ENCODE measurements at places on chromosomes 7 and 10.
A peak's percentile ranks its signal among the peaks of the same experiment; 100 is the strongest.

DNA sequence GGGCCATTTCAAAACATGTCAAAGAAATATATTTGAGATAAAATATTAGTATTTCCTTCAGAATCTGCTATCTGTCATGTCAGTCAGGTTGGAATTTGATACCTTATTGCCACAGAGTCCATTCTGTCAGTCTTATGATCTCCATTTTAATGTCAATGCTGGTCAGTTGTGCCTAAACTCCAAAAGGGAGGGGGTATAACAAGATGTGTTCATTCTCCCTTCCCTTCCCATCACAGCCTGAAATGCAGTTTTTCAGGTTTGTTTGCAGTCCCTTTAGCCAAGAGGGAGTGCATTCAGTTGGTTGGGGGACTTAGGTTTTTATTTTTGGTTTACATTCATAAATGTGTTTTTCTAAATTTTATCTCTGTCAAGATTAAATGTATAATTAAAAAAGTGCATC is 59.8 kb upstream of the INHBA start:
- no peak for DNase-seq

DNA sequence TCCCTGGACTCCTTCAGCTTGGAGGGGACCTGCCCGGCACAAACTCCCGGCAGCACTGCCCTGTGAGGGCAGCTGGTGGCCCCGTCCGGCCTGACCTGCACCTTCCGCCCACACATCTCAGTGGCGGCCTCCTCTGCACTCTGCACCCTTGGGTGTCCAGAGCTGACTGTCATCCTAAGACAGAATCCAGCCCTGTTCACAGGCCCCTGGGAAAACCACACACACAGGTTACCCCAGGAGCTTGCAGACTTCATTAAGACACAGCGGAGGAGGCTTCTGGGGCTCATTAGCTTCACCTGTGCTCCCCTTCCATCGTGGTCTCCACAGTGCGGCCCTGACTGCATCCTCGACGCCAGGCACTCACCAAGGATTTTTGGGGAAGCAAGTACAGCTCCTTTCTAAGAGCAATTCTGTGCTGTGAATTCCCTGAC is 51.5 kb upstream of the SHH start:
- no peak for DNase-seq

DNA sequence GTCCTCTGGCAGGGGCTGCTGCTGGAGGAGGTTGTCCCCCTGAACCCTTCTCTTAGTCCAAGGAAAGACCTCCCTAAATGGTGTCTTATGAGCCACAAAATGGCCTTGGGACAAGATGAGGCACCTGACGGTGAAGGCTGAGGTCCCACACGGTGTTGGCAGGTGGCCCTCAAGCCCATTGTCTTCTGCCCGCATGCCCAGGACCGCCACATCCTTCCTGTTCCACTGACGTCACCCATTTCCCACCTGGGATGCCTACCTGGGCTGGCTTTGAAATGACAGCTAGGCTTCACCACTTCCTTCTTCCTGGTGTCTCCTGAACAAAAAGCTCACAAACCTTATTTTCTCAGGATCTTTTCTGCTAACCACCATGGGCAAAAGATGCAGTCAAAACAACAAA is 2.1 kb upstream of the DMBT1 start:
- no peak for DNase-seq

DNA sequence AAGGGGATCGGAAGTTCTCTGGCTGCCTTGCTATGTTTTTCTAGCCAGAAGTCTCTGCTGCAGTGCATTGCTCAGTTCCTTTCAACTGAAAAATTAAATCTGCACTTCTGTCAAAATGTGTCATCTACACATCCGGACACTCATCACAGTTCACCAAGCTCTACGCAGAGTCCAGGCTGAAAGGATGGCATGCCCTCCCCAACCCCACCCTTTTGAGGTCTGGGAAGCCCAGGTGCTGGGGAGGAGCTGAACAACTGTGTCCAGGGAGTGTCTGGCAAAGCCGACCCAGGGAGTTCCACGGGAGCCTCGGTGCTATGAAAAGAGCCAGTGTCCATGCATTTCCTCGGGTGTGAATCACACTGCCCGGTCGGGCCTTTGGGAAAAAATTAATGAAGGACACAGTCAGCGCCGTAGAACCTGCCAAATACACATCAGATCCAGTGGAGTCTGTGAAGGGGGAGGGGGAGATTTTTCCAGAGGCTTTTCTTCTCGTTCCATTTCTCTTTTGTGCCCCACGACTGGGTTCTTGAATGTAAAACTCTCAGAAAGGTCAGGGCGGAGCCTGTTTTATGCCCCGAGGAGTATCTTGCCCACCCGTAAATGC is 757 bp upstream of the PALS2 start:
- no peak for DNase-seq

DNA sequence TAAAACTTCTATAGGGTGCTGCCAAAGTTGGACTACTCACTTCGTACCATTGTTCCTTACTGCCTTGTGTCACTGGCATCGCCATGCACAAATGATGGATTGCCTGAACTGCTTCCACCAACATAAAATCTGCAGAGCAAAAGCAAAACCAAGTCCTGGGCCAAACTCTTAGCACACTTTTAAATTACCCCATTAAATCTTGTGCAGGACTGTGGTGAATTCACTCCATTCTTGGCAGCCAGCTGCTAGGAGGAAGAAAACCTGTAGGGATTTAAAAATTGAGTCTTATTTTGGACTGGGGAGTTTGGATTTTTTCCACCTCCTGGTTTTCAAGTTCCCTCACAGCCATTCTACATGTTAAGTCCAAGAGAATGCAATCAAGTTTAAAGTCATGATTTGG is 646.9 kb downstream of the SORCS3 start:
- DNase-seq: no peak

DNA sequence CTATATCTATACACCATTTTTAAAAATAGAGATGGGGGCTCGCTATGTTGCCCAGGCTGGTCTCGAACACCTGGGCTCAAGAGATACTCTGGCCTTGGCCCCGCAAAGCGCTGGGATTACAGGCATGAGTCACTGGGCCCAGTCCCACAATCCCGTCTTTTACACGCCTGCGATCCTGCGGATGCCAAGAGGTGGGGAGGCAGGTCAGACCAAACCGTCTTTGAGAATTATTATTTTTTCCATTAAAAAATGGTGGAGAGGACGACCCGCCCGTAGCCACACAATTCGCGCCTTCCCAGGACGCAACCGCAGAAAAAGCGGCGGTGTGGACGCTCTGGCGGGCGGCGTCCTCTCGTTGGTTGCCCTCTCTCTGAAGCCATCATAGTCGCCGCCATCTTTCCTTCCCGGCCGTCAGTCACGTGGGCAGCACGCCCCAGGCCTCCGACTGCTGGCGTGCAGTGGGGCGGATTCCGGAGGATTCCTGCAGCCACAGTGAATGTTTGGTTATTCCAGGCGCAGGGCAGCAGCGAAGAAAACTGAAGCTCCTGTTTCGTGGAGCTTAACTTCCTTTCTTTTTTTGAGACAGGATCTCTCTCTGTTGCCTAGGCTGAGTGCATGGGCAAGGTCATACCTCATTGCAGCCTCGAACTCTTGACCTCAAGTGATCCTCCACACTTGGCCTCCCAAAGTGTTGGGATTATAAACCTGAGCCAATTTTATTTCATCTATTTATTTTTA is 9.9 kb upstream of the EPHB4 start:
- peak; percentile 83 for DNase-seq

DNA sequence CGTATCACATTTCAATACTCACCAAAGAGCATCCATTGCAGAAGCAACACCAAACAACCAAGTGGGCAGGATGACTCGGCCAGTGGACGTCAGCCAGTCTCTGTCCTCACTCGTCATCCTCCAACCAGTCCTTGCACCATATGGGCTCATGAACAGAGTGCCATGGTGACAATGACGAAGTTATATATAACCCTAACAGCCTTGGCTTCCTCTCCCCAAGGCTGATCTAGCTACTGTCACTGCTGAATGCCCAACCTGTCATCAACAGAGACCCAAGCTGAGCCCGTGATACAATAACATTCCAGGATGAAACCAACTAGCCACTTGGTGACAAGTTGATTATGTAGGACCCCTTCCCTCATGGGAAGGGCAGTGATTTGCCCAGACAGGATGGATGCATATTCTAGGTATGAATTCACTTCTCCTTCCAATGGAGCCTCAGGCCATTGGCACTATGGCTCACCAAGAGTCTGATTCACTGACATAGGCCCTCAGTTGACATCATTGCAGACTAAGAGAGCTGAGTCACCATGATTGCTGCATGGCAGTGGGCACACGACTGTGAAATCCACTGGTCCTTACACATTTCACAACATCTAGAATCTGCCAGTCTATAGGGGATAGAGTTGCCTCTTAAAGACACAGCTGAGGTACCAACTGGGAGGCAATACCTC is 26.3 kb upstream of the PPIF start:
- no peak for DNase-seq

- no peak for DNase-seq
Measured at GRCh38 chr10:80166581-80167470, 34.3 kb downstream of the PLAC9 start.

- no peak for DNase-seq
Measured at GRCh38 chr7:4837803-4838625, 23.8 kb downstream of the PAPOLB start.

- no peak for DNase-seq
Measured at GRCh38 chr7:71682181-71682580, 550.2 kb downstream of the GALNT17 start.

DNA sequence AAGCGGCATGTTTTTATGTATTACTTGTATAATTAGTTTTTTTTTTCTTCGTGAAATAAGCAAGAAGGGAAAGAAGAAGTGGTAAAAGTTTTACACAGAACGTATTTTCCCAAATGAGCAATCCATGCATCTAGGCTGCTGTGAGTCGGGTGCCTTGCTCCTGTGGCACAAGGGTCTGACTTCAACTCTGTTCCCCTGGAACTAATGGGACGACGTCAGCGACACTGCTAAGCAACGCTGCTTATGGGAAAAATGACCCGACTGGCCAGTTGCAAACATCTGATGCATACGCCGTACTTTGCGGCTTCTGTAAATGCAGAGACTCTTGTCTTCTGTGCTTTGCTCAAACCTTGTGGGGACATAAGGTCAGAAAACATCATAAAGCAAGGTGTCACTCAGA is 66.3 kb downstream of the MPP7 start:
- DNase-seq: no peak

DNA sequence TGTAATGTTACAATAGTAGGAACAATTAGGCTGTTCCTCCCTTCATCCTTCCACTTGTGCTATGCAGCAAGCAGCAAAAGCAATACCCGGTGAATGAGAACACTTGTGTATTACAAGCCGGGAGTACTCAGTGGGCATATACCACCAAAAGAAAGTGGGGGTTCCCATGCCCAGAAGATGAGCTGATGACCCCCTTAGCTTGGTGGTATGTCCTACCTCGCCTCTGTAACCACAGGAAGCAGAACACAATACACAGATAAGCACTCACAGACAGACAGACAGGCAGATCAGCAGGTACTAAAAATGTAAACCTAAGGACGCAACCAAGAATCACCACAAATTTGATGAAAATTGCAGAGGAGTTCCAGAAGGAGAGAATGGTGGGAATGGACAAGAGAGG is 15.5 kb upstream of the KIF20B start:
- no peak for DNase-seq

DNA sequence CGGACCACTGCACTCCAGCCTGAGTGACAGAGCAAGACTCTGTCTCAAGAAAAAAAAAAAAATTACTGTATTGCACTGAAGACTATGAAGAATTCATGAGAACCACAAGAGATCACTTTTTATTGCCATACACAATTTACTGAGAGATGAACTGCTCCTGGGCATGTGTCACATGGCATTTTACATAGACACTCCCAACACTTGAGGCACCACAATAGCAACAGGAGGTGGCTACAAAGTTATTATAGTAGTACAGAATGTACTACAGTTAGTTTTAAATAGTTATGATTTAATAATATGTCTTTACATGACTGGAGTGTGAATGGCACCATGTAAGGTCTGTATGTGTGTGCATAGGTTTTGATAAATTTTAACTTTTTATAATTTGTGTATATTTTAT is 70.6 kb downstream of the KMT2E start:
- DNase-seq: no peak

DNA sequence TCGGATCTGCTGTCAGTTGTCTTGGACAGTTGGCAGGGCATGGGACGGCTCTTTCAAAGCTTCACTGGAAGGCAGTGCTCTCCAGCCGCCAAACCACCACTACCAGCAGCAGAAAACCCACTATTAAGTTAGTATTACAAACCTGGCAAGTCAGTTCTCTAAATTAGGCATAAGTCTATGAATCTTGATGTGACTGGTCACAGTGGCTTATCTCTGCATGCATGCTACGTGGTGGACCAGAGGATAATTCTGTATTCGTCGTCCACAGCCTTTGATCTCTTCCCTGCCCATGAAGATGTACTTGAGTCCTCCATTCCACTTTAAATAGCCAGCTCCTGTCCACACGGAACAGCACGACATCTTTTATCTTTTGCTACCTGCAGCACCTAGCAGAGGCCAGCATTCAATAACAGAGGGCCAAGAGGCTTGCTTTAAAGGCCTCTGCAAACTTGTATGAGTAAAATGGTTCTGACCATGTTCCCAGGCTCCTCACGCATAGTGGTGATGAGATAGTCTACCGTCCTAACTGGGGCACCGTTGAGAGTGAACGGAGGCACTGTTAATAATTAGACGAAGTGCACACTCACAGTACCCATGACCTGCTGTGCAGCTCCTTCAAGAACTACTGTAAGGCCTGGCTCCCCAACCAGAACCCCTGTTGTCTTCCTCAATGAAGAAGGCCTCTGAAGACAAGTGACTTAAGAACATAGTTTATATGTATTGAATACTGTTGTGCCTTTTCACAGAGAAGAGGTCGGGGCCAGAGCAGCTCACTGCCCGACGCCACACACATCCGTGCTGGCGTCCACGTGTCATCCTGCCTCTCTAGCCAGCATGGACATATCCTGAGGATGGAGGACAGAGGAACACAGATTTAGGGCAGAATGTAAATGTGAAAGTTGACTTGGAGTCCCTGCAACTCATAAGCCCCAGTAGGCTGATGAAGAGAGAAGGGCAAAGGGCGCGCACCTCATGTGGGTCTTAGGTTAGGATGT is 1.0 kb downstream of the GPR146 start:
- no peak for DNase-seq

- no peak for DNase-seq
Measured at GRCh38 chr10:89466599-89467035, 52.2 kb downstream of the IFIT5 start.

DNA sequence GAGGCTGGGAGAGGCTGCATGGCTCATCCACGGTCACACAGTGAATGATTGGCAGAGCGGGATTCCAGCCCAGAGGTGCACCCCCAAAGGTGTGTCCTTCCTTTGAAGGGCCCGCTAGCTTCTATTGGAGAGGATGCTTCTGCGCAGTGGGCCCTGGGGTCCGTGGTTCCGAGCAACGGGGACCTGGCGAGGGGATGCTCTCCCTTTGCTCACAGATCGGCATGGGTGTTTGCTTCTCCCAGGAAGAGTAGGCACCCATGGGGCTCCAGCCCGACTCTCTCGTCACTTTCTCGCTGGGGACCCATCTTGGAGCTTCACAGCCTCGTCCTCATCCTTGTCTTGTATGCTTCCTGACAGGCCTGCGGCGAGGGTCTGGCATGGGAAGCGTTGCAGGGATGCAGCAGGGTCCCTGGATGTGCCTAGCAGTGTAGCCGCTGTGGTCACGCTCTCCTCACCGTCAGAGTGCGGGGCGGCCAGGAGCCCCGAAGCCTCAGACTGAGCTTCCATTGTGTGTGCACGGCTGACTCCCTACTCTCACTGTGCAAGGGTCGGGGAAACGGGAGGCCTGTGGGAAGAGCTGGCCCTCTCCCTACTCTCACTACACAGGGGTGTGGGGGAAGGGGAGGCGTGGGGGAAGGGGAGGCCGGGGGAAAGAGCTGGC is 538.5 kb upstream of the FOXK1 start:
- no peak for DNase-seq

Measured in urinary bladder (tissue), 4 donors.